ENCODE measurements at places on chromosomes 1 and 21. TPM values are rescaled to one million over a fixed set of nuclear protein-coding genes. Genes with fewer than 3 reads are reported as not detected.

GRCh38 chr1:172236958-172237357 lies 183.5 kb upstream of the C1orf105 start:
- DNase-seq: no peak

DNA sequence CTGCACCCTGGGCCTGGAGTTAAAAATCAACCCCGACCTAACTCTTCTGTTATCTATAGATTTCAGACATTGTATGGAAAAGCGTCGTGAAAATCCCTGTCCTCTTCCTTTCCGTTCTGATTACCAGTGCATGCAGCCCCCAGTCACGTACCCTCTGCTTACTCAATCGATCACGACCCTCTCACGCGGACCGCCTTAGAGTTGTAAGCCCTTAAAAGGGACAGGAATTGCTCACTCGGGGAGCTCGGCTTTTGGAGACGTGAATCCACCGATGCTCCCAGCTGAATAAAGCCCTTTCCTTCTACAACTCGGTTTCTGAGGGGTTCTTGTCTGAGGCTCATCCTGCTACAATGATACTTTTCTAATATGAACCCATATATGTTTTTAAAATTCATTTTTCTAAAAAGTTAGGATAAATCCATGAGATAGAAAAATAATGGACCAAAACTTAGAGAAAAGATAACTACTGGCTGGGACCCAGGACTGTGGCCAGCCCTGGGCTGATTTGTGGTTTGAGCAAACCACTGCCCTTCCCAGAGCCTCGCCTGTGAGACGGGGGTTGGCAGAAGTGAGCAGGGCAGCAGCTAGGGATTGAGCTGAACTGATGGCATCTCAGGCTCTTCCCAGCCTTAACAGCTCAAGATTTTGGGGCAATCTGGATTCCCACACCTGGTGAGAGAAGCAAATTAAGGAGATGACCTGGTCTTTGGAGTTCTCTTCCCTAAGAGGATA lies 5.0 kb downstream of the UQCRHL start:
- no peak for DNase-seq

DNA sequence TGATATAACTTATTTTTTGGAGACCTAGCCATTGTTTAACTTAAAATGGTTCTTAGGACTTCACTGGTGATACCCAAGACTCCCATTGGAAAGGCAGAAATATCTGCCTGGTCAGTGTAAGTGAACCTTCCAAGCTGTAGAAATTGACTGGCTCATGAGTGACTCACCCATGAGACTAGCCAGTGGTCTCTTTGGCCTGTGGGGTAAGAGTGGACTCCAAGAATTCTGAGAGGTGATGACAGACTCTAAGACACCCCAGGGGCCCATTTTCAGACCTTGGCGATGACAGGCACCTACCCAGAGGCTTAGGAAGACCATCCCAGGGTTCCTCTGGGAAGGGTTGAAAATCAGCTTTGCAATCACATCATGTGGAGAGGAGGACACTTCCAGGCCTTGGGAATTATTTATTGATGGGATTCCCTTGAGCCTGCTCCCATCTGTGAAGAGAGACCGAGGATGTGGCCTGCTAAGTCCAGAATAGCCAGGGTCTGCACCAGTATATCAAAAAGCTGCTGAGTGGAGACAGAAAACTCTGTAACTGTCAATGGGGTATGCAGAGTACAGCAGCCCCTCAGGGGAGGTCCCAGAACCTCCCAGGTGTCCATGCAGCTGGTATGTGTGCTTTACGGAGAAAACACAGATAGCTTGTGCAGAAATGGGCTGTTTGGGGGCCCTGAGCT lies 78.9 kb downstream of the KAZN start:
- DNase-seq: no peak

DNA sequence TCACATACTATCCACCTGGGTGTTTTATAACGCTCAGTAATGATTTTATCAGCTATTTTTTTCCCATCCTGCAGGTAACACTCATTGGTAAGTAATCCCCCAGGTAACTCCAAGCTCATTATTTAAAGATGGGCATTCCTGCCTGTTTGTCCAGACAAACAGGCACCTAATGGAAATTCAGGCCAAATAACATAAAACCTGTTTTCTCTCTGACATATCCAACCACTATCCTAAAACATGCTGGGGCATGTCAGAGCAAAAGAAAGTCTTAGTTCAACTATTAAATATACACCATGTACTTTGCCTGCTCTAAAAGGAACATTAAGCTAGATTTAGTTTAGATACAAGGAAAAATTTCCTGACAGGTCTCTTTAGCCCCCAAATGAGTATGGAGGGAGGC lies 987.7 kb downstream of the TTLL7 start:
- no peak for DNase-seq

DNA sequence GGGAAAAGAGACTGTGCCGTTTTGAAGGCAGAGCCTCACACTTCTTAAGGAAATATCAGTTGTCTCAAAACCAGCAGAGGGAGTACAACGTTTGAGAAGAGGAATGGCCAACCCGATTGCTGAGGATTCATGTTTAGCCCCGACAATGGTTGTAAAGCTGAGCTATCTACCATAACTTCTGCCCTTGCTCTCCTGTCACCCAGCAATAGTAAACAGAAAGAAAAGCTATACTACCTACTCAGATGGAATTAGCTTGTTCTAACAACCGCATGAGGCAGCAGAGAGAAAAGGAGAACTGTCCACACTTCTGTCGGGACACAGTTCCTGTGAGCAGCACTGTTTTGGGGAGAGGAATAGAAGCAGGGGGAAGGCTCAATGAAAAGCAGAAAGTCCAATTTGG lies 91.2 kb downstream of the SLC45A1 start:
- DNase-seq: no peak

- DNase-seq: no peak
Measured at GRCh38 chr1:20472860-20473711, 12.9 kb downstream of the CAMK2N1 start.

GRCh38 chr1:82318921-82319320 lies 518.2 kb downstream of the ADGRL2 start:
- DNase-seq: no peak

- DNase-seq: no peak
Measured at GRCh38 chr21:20013851-20014250, 984.4 kb upstream of the NCAM2 start.

GRCh38 chr1:12099610-12100009 lies 36.5 kb downstream of the TNFRSF8 start:
- DNase-seq: no peak

DNA sequence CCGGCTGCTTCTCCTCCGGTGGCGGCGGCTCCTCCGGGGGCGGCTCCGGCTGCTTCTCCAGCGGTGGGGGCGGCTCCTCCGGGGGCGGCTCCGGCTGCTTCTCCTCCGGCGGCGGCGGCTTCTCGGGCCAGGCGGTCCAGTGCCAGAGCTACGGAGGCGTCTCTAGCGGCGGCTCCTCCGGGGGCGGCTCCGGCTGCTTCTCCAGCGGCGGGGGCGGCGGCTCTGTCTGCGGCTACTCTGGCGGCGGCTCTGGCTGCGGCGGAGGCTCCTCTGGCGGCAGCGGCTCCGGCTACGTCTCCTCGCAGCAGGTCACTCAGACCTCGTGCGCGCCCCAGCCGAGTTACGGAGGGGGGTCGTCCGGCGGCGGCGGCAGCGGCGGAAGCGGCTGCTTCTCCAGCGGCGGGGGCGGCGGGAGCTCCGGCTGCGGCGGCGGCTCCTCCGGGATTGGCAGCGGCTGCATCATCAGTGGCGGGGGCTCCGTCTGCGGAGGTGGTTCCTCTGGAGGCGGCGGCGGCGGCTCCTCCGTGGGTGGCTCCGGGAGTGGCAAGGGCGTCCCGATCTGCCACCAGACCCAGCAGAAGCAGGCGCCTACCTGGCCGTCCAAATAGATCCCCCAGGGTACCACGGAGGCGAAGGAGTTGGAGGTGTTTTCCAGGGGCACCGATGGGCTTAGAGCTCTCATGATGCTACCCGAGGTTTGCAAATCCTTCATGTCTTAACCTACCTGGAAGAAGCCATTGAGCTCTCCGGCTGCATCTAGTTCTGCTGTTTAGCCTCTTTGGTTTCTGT lies 2.0 kb downstream of the LORICRIN start:
- DNase-seq: no peak

Gene VANGL2
- total RNA-seq: 17.7 TPM

Gene EPHA2
- total RNA-seq: 152 TPM

Gene CRP
- total RNA-seq: not detected

All from osteocyte (in vitro differentiated cells).